Jurkat, Clone E6-1 (cell line): ENCODE measurements at places on chromosomes 2 and 18.

DNA sequence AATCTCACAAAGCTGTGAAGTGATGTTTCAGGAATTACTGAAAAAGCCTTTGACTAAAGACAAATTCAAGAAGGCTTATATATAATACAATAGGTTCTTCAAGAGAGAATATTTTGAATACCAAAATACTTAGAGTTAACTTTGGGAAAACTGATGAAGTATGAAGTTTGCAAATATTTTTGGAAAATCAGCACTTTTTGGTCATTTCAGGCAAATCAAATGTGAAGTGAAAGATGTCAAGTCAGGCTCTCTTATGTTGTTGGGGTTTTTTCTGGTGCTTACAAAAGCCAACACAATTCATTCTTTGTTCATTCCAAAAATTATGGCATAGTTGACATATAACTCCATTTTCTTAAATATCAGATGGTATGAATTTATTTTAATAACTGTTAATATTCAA lies 14.7 kb upstream of the ASNSD1 start:
- DNase-seq: no peak

DNA sequence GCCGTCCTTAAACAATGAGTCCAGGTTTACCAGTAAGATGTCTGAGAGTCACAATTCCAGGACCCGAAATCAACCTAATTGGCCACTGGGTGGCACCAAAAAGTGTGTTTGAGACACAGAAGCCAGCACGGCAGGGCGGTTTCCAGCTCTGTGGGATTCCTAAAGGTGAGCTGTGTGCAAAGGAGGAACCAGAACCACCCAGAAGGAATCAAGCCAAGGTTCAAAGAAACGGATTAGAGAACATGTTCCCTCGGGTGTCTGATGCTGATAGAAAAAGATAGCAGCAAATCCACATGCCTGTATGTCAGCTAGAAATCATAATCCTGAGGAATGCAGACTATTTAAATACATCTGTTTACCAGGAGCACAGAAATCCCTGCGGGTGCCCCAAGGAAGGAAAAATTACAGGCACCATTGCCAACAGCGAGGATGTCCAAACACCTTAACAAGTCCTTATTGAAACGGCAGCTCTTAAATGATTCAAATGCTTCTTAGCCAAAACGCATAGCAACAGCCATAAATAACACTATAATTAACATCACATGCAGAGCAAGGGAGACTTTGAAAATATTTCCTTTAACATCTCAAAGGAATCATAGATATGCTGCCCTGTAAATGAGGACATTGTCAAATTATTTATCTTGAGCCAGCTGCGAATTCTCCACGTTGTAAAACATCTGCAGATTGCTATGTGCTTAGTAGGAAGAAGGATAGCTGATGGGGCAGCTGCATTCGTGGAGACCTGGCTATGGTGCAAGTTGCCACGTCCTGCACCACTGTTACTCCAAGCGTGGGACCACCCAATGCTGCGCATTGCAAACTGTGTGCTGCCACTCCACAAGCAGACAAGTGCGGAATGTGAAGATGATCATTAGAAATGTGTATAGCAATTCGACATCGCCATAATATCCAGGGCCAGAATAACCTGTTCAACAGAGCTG lies 318.7 kb upstream of the NCKAP5 start:
- DNase-seq: peak; percentile 59

DNA sequence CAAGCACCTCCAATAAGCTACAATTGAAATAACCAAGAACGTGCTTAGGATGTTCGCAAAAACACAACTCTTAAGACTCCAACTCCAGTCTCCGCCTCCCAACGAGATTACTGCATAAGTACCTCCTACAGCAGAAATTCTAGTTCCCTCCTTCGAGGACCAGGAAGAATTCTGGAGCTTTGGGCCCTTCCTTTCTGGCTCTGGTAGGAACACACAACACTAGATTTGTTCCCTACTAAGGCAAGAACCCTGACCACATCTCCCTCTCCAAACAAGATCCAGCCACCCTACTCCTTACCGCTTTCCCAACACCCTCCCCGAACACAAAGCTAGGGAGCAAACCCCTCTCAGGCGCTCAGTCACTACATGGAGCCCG lies 721 bp downstream of the ADAM17 start:
- peak; percentile 64 for DNase-seq

GRCh38 chr2:65319072-65319673 lies 91.5 kb downstream of the ACTR2 start:
- no peak for DNase-seq

- DNase-seq: no peak
Measured at GRCh38 chr18:43158381-43158780, 42.9 kb upstream of the RIT2 start.

GRCh38 chr2:232697807-232698110 lies 628 bp downstream of the GIGYF2 start:
- DNase-seq: no peak

DNA sequence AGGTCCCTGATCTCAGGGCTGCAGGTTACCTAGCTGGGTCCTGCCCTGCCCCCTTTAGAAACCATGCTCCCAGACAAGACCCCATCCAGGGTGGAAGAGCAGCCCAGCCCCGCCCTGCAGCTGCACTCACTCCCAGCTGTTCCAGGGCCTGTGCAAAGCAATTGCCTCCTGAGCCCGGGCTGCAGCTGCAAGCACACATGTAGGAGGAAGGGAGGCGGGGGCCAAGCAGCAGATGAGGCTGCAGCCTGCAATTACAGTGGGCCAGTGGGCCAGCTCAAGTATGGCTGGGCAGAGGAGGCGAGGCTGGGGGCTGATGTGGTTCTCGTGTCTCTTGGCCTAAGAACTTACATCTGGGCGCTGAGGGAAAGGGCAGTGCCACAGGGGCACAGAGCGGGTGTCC lies 65.4 kb upstream of the TUBA3E start:
- DNase-seq: no peak

DNA sequence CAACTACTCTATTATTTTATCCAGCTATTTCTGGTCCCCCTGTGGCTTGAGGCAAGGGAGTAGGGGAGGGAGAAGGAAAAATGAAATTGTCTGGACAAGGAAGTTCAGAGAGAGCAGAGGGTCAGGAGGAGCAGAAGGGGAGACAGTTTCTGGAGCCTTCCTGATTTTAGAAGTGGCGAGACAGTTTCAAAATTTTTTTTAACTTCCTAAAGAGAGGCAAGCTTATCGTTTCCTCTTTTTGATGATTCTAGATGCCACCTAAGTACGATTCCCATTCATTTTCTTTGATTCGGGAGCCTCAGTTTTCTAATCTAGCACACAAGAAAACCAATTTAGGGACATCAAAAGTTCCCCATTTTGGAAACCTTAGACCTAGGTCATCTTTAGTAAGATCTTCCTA lies 96.9 kb upstream of the B3GNT2 start:
- DNase-seq: no peak

- no peak for DNase-seq
Measured at GRCh38 chr2:208982831-208983230, 441.0 kb upstream of the MAP2 start.

- DNase-seq: no peak
Measured at GRCh38 chr2:64675860-64676259, 22.1 kb upstream of the SERTAD2 start.

GRCh38 chr2:146031158-146031557 lies 1511.2 kb upstream of the ZEB2 start:
- DNase-seq: no peak

- no peak for DNase-seq
Measured at GRCh38 chr2:140895378-140895777, 1235.4 kb downstream of the LRP1B start.

GRCh38 chr2:113174376-113174750 lies 592 bp downstream of the PSD4 start:
- DNase-seq: peak; percentile 56

DNA sequence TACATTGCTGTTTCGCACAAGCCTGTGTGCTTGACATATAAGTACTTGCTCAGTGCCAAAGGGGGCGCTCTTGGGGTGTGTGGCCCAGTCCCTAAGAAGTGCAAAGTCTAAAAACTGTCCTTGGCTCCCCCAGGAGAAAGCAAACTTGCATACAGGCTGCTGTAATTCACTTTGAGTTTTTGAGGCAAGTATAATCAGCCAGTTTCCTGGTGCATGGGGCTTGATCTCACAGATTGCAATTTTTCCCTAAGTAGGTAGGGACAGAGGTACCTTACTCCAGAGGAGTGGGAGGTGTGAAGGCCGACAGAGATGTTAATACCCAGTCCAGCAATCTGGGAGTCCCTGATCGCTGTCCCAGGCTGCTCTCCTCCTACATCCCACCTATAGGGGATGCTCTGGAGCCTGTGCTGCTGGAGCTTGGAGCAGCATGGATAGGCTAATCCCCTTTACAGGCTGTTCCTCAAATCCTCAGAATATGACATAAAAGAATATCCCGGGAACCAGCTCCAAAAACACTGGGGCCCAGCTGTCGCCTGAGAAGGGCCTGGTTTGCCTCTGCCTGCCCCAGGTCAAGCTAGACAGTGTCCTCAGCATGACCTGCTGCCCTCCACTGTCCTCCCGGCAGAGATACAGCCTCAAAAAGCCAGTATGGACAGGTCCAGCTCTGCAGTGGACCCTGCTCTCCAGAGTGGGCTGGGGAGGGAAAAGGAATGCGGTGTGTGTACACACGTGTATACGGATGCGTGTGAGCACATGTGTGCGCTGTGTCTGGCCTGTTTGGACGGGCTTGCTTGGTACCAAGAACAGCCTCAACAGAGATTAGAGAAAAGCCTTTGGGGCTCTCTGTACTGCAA lies 136.5 kb upstream of the HAAO start:
- DNase-seq: no peak

GRCh38 chr18:61496374-61496773 lies 163.1 kb downstream of the CDH20 start:
- no peak for DNase-seq

- DNase-seq: no peak
Measured at GRCh38 chr2:44328750-44329149, 32.5 kb downstream of the PREPL start.

- peak; percentile 82 for DNase-seq
Measured at GRCh38 chr18:47999801-48000248, 69.4 kb upstream of the SMAD2 start.

DNA sequence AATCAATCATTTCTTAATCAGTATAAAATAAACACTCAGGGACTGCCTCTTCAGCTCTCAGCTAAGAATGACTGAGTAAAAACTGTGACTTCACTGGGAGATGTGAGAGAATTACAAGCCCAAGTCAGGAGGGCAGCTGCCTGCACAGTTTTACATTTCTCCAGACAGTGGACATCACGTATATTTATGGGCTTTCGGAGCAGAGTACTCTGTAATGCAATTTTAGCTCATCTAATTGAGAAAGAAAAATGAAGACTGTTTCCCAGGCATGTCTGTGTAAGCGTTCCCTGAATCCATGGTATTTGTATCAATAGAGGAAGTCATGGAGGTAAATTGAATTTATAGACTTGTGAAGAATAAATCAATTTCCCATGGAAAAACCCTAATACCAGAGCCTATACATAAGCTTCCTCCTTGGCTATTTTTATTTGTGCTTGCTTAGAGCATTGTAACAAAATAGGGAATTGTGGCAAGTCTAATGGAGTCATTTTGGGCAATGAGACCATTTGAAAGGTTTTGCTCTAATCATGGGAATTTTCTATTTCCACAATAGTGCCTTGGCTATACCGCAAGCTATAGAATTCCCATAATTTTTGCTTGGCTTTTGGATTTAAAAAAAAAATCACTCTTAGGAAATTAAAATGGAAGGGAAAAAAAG lies 87.2 kb downstream of the SLC5A7 start:
- DNase-seq: no peak

GRCh38 chr2:105929516-105929915 lies 184.8 kb downstream of the NCK2 start:
- DNase-seq: peak; percentile 94

GRCh38 chr2:189124175-189124574 lies 55.4 kb downstream of the COL5A2 start:
- no peak for DNase-seq

GRCh38 chr2:149184991-149185390 lies 145.4 kb upstream of the LYPD6 start:
- DNase-seq: no peak

DNA sequence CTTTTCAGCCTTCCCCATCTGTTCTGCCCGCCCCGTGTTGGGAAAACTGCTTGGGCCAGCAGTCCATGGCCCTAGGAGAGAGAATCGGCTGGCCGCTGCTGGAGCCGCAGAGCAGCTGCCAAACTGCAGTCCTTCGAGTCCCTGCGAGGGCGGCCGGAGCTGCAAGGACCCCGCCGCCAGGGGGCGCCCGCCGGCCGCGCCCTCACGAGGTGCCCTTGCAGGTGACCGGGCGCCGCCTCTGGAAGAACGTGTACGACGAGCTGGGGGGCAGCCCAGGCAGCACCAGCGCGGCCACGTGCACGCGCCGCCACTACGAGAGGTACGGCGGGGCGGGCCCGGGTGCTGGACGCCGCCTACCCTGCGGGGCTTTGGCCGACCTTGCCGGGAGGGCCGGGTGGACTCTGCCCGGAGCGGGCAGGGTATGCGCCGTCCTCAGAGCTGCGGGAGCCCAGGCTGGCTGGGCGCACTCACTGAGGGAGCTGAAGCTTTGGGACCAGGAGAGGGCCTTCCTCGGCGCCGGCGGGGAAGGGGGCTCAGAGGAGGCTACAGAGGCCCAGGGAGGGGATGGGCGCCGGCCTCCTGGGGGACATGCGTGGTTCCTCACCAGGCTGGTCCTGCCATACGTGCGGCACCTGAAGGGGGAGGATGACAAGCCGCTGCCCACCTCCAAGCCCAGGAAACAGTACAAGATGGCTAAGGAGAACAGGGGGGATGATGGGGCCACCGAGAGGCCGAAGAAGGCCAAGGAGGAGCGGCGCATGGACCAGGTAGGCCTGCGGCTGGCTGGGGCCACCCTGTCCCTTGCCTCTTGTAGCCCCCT lies 13.6 kb downstream of the ARID5A start:
- no peak for DNase-seq

DNA sequence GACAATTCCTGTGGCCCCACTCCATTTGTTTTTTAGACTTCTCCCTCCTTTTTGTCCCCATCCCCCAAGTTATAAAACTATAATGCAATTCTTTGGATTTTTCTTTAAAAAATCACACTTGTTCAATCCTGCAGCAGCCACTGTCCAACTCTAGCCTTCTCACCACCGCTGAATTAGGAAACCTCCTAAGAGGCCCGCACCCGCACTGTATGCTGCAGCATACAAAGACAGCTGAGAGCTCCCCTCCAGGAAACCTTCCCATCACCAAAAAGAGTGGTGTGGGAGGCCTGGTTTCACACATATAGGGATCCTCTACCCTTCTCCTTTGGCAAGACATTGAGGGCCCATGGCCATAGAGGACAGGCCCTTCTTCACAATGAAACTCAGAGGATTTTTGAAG lies 2.9 kb downstream of the PCGF1 start:
- no peak for DNase-seq

DNA sequence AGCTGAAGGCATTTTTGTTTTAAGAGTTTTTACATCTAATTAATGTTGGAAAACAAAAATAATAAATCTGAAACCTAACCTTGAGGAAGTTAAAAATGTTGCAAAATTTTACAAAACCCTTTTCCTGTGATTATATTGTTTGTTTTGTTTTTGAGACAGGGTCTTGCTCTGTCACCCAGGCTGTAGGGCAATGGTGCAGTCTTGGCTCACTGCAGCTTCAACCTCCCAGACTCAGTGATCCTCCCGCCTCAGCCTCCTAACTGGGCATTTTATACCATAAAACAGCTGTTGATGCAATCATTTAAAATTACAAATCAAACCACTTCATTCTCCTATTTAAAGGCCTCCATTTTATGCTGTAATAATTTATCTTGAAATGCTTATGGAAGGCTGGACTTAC lies 1.7 kb upstream of the ZNF24 start:
- DNase-seq: no peak
